Activated CD4-positive, alpha-beta T cell treated with anti-CD3 and anti-CD28 coated beads, Interleukin-2, amount 10 ng/mL, durations not matched to agents 7 days and 5 days (primary cell): ENCODE measurements at places on chromosomes 5 and 9. TPM values are rescaled to one million over a fixed set of nuclear protein-coding genes. Genes with fewer than 3 reads are reported as not detected.

GRCh38 chr5:146390469-146390868 lies 51.8 kb downstream of the POU4F3 start:
- DNase-seq, result no peak

Gene SOX30
- total RNA-seq, result 0.10 TPM

Gene NEURL1B
- 7.8 TPM for total RNA-seq

Gene GFI1B
- total RNA-seq, result not detected
